ENCODE measurements at places on chromosomes 4 and X.

- no peak for DNase-seq
These were observed 726.3 kb downstream of the RAPGEF2 start for GRCh38 chr4:159829184-159829583.

DNA sequence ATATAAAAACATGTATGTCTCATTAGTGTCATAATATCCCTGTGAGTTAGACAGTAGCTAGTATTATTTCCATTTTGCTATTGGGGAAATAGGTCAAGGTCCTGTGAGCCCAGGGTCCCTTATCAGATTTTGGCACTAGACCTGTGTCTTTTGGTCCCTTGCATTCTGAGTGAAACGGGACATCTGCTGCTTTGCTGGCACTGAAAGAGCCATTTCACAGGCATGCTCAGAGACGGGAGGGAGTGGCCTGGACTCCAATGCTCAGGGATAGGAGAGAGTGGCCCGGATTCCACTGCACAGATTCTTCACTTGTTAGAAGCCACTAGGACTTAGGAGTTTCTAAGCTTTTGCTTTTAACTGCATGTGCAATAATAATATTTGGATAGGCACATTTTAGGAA, 177.2 kb downstream of the TSPAN5 start:
- DNase-seq = no peak

- DNase-seq = no peak
These were observed 44.2 kb upstream of the SPRY1 start for GRCh38 chr4:123352240-123352945.

DNA sequence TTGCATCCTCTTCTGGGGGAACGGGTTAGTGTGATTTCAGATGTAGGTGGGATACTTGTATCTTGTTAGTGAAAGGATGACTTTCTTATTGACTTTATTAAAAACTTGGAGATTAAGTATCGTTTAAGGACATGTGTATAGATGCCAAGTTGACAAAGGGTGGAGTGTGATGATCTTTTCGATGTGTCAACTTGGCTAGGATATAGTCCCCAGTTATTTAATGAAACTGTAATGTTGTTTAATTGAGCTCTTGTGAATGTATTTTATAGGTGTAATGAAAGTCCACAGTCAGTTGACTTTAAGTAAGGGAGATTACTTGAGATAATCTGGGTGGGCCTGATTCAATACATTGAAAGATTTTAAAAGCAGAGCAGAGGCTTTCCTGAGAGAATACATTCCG, 127.0 kb downstream of the AASDH start:
- no peak for DNase-seq

- DNase-seq = no peak
These were observed 216.3 kb upstream of the PCDH18 start for GRCh38 chr4:137748616-137749015.

DNA sequence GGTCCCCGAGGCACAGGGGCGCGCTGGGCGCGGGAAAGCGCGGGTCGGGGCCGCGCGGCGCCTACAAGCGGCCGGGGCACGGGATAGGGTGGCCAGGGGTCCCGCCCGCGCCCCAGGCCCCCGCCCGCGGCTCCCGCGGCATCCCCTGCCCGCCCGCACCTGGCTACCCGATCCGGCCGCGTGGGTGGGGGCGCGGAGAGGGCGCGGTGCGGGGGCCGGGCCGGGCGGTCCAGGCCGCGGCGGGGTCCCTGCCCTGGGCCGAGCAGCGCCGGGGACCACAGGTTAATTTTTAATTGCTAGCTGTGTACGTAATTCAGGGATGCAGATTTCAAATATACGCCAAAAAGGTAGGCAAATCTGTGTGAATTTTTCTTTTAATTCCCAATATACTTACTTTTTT, 44.3 kb upstream of the FAM47C start:
- no peak for DNase-seq

DNA sequence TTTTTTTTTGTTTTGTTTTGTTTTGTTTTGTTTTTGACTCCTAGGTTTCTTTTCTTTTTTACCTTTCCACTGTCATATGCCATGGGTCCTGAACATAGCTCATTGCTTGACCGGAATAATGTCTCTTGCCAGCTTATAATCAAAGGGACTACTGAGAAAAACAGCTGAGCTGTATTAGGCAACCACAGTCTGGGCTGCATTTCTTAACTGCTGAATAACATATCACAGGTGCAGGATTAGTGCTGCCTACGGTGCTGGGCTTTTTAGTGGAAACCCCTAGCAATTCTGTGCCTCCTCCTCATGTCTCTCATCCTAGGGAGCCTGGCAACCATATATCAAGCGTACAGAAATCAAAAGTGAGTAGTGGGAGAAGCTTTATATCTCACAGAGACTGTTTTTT, 333.5 kb downstream of the BMPR1B start:
- no peak for DNase-seq

GRCh38 chrX:21632027-21632426, 26.1 kb downstream of the KLHL34 start:
- no peak for DNase-seq

DNA sequence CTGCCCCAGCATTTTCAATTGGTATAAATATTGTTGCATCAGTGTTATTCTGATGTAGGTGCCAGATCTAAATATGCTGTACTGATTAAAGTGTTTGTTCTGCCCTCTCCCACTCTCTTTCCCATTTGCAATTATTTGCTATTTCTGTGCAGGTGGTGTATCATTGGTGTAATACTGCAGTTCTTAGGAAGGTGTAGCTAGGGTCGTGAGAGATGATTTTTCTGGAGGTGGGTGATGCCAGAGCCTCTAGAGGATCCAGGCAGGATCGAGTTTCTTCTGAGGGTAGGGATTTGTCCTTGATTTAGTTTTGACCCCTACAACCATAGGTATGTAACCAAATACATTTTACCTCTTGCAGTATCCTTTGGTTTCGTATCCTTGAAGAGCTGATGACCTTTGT, 1.9 kb downstream of the SMAD1 start:
- DNase-seq = no peak

DNA sequence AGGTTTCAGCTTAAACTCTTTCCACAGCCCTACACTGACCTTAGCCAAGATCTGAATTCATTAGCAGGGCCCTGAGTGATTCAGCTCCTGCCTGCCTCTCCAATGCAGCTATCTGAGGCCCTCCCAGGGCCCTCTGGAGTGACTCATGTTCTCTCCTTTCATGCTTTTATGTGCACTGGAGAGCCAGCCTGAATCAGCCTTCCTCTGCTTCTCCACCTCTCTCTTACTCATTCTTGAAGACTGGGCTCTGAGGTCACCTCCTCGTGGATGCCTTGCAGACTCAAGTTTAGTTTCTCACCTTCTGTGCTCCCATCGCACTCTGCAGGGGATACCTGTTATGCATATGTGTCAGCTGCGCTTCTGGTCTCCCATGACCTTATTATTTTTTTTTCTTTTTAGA, 3.1 kb upstream of the OCIAD2 start:
- peak; percentile 53 for DNase-seq

Measured in stimulated activated CD4-positive, alpha-beta T cell treated with anti-CD3 and anti-CD28 coated beads, Interleukin-4, amount 100 ng/mL, for 1 hour (primary cell).